Activated CD4-positive, alpha-beta T cell treated with anti-CD3 and anti-CD28 coated beads, Interleukin-2, Interleukin-6, amounts not matched to agents 100 ng/mL and 50 ng/mL, durations not matched to agents 16 hours and 8 hours (primary cell): ENCODE measurements at places on chromosomes 2 and 18.
A peak's percentile ranks its signal among the peaks of the same experiment; 100 is the strongest.

DNA sequence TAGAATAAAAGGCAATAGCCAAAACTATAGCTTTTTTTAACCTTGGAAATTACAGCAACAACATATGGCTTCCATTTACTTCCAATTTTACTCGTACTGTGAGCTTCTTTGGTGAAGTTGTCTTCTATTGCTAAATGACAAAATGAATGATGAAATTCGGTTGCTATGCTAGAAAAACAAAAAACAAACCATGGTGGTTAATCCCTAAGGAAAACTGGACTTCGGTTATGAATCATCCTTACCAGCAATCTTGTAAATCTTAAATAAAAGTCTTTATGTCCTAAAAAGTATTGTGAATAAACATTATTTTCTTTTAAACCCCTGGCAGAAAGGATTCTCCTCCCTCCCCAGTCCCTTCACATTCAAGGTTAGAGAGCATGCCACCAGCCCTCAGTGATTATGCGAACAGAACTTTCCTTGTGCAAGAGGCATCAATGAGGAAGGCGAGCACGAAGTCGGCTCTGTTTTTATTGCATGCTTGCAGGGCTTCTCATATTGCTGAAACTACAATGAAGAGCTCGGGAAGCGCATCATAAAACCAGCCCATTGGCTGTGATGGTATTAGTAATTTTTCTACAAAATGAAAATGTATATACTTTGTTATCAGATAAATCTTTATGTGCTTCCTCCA lies 62.9 kb downstream of the ZNF521 start:
- DNase-seq = no peak

- DNase-seq = peak; percentile 19
Measured at GRCh38 chr2:111028720-111029119, 92.0 kb upstream of the BCL2L11 start.

DNA sequence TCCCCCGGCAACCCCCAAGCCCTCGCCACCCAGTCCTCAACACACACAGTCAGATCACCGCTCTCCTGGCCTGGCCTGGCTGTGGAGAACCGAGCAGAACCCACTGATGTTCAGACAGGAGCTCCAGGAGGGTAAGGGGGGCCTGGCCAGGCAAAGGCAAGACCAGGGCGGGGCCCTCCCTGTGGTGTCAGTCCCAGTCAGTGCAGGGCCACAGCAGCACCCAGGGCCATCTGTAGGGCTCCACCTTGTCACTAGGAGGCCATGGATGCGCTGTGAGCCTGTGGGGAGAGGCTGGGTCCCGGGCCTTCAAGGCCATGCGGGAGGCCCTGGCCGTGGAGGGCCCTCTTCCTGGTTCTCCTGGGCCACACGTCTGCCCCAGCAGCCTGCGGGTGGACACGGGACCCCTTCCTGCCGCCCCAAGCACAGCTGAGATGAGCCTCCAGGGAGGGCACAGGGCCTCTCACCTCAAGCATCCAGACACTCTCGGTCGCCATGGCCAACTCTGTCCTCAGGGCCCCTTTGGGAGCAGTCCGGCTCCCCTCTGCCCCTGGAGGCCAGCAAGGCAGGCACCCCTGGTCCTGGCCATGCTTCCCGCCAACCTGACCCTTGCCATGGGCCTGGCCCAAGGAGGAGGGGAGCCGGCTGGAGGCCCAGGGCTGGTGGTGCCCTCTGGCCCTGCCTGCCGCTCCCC lies 2.0 kb downstream of the ANO7 start:
- DNase-seq = no peak

- no peak for DNase-seq
Measured at GRCh38 chr2:200125444-200126284, 170.3 kb downstream of the MAIP1 start.
